Glutamatergic neuron (in vitro differentiated cells): ENCODE measurements at places on chromosomes 7 and 10.

- DNase-seq = no peak
These were observed 169.5 kb downstream of the DNAJB6 start for GRCh38 chr7:157506268-157506667.

GRCh38 chr10:61628875-61629513 is 33.7 kb upstream of the CABCOCO1 start:
- DNase-seq = no peak

DNA sequence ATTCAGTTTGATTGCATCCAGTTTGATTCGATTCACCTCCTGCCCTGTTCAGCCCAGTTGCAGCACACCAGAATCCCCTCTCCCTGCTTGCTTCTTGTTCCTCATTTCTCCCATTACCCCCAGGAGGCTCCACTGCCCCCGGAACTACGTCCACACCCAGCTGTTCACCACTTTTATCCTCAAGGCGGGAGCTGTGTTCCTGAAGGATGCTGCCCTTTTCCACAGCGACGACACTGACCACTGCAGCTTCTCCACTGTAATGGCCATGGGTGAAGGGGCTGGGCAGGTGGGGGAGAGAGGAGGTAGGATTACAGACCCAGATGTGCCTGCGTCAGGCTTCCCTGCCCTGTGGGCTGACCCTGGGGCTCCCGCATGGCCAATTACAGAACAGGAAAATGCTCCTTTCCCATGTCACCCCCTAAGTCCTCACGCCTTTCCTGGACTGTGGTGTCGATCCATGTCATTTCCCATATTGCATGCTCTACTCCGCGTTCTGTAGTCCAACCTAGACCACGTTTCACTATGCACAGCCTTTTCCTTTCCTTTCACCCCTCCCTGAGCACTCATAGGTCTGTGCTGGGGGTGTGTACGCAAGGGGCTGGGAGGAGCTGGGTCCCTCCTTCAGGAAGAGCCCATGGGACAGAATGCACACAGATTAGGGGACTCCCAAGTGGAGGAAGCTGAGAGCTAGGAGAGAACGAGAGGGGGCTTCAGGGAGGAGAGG is 8.2 kb downstream of the GHRHR start:
- DNase-seq = no peak

- DNase-seq = no peak
These were observed 329.4 kb downstream of the NXPH1 start for GRCh38 chr7:8762803-8763202.

- no peak for DNase-seq
These were observed 84.6 kb upstream of the STEAP4 start for GRCh38 chr7:88391247-88391646.

DNA sequence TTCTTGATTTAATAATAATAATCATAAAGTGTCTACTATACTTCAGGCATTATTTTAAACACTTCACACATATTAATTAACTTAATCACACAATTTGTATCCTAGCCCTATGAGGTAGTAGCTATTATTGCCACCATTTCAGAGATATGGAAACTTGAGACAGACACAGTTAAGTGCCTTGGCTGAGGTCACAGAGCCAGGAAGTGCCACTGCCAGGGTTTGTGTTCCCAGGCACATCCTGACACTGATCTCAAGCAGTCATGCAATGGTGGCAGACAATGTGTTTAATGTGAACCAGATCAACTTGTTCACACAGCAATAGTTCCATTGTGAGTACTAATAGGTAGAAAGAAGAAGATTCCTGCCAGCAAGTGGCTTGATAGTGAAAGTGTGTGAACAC is 666.0 kb downstream of the SUGCT start:
- DNase-seq = no peak

DNA sequence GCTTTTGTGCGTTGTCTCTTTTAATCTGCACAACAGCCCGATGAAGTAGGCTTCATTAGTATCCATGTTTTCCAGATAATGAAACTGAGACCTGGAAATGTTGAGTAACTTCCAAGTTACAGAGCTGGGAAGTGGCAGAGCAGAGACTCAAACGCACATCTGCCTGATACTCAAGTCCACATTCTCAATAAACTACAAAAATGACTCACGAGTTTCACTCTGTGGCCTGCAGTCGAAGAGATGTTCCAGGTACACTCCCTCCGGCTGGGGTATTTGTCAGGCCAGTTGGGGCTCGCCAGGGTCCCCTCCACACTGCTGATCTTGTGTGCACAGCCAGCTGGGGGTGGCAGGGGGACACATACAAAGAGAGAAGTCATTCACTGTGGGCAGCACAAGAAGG is 17.7 kb upstream of the OPALIN start:
- no peak for DNase-seq

DNA sequence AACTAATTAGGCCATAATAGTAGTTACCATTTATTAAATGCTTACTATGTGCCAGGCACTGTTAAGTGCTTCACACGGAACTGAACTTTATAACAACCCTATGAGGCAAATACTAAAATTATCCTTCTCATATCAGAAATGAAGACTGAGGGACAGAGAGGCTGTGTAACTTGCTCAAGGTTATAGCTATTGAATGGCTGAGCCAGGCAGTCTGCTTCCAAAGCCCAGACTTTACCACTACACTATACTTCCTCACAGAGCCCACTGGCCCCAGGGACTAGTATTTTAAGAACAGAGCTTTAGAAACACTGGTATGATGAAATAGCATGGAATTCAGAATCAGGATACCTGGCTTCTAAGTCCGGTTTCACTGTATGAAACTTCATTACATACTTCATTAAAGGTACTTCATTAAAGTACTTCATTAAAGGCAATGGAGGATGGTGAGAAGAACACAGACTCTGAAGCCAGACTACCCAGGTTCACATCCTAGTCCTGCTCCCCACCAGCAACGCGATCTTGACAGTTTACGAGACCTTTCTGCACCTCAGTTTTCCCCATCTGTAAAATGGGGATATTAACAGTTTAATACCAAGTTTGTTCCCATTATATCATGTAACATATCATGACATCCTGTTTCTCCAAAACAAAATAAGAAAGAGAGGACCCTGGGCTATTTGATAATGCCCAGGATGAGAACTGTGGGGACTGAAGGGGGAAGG is 19.6 kb downstream of the ANXA11 start:
- no peak for DNase-seq

DNA sequence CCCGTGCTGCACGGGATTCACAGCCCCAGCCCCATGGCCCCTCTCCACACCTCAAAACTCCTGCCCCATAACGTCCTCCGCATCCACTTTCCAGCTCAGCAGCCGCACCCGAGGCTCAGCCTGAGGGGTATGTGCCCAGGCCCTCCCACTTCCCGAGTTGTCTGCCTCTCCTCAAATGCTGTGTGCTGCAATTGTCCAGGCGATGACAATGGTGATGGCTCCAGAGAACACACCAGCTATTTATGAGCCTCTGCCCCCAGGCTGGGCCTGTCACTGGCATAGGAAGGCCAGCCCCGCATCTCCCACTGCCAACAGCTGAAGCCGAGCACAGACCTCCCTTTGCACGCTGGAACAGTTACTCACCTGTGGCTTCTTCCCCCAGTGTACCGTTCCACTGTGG is 2.4 kb upstream of the LDB3 start:
- DNase-seq = no peak
